ENCODE measurements at places on chromosomes 6 and 20.

DNA sequence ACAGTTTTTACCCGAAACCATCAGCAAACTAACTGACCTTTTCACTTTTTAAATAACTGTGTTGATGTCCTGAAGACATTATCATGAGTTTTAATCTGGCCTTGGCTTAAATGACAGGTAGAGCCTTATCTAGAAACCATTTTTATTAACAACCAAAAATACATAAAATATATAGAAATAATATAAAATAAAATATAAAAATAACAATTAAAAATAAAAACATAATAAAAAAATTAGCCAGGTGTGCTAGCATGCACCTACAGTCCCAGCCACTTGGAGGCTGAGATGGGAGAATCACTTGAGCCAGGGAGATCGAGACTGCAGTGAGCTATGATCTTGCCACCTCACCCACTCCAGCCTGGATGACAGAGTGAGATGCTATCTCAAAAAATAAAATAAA is 21.6 kb downstream of the HMGN3 start:
- DNase-seq: no peak

- no peak for DNase-seq
These were observed 21.4 kb upstream of the MAPRE1 start for GRCh38 chr20:32798046-32798981.

GRCh38 chr20:35823147-35823546 is 51.3 kb downstream of the PHF20 start:
- no peak for DNase-seq

- no peak for DNase-seq
These were observed 97.5 kb upstream of the GGTLC1 start for GRCh38 chr20:24086121-24086520.

DNA sequence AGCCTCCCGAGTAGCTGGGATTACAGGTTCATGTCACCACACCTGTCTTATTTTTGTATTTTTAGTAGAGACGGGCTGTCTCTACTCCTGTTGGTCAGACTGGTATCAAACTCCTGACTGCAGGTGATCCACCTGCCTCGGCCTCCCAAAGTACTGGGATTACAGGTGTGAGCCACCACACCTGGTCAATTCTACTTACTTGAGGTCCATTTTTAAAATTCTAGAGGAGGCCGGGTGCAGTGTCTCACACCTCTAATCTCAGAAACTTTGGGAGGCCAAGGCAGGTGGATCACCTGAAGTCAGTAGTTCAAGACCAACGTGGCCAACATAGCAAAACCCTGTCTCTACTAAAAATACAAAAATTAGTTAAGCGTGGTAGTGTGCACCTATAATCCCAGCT is 7.8 kb downstream of the RIPOR3 start:
- no peak for DNase-seq

- DNase-seq: no peak
These were observed 116.0 kb upstream of the CITED2 start for GRCh38 chr6:139490482-139490881.

DNA sequence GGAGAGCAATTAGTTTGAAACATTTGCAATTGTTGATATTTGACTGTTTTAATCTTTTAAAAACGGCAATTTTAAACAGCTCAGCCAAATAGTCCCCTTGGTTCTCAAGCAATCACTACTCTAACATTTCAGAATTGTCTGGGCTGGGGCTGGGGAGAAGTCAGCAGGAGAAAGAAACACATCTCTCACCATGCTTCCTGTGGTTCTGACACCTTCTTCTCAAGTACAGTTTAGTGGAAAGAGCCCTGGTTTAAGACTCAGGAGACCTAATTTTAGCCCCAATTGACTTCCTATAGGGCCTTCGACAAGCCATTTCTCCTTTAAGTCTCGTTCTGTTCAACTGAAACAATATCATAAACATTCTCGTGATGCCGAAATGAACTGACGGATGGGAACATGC is 168.4 kb upstream of the CDYL start:
- DNase-seq: no peak

DNA sequence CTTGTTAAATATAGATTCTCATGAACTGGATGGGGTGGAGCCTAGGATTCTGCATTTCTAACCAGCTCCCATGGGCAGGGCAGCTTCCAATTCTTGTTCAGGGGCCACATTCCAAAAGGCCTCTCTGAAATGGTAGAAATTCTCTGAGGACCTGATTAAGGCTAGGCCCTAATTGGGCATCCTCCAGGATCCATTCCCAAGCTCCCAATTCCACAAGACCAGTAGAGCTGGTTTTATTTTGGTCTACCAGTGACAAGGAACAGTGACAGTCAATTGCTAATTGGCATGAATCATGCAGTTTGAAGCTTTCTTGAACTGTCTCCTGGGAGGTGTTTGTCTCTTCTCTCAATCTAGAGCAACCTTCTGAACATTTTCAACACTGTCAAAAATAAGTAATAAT is 3.0 kb downstream of the THBD start:
- no peak for DNase-seq

- no peak for DNase-seq
These were observed 235.2 kb downstream of the SOX4 start for GRCh38 chr6:21828704-21829103.

DNA sequence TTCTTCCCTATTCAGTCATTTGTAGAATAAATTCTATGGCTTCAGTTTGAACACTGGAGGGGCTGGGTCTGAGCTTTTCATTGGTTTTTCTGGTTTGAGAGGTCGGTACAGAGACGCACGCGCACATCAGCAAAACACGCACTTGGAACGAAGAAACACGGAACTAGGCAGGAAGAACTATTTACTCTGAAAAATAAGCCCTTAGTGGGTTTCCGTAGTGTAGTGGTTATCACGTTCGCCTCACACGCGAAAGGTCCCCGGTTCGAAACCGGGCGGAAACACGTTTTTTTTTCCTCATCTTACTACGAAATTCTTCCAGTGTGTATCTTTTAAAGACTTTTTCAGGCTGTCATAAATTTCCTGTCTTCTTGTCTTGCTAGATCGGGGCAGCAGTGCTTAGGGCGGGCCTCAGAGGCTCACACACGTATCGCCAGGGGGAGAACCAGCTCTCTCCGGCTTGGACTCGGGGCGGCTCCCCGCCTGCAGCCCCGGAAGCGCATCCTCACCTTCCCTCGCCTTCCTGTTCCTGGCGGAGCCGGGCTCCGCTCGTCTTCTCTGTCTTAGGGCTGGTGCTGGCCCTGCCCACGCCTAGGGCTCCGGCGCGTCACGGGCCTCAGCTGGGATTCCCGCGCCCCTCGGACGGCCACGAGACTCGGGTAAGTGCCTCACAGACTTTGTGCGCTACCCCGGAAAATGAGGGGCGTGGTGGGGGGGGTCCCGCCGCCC is at the start of gene HMGN4:
TSS of gene HMGN4 (plus strand) at position 521 of the 726 bp plus-strand sequence. CDS start 6,841 bp downstream, outside the sequence.
- DNase-seq: peak; percentile 94

DNA sequence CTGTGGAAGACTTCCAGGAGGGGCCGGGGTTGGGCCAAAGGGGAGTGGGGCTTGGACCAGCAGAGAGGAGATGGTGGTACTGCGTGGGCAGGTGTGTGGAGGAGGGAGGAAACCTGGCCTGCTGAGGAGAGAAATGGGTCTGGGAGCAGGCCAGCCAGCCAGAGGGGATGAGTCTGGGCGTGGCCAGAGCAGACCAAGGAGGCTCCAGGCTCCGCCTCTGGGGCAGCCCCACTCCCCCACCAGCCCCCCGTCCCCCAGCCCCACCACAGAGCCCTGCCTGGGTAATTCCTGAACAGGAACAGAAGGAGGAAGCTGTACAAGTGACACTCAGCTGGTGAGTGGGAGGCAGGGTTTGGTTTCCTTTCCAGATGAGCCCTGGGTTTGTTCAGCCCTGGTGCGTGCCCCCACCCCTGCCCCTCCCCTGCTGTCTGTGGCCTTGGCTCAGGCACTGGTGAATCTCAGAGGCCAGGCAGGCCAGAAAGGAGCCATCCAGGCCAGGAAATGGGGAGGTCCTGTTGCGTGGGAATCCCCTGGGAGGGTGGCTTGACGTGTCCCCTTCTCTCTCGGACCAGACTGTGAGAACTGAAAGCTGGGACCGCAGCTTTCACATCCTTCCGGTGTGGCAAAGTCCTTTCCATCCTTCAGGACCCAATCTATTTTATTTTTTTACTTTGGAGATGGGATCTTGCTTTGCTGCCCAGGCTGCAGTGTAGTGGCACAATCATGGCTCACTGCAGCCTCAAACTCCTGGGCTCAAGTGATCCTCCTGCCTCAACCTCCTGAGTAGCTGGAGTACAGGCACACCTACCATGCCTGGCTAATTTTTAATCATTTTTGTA is 9.4 kb upstream of the SRC start:
- peak; percentile 74 for DNase-seq

DNA sequence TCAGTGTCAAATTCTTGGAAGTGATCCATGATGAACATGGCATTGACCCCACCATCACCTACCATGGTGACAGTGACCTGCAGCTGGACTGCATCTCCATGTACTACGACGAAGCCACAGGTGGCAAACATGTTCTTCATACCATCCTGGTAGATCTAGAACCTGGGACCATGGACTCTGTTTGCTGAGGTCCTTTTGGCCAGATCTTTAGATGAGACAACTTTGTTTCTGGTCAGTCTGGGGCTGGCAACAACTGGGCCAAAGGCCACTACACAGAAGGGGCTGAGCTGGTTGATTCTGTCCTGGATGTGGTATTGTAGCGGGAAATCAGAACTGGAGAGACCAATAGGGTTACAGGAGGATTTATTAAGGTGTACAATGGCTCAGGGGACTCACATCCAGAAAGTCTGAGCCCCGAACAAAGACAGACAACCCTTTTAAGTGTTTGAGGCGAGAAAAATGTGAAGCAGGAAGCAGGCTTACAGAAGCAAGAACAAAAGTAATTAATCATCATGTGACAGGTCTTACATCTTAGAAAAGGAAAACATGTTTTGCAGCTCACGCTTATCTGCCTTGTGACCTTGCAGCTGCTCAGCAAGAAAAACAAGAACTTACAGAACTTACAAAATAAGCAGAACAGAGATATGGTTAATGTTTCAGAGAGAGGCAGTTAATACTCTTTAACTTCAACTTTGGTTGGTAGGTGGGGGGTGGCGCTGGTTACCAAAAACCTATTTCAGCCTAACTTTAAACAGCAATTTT is 58.8 kb upstream of the MOCS1 start:
- no peak for DNase-seq

DNA sequence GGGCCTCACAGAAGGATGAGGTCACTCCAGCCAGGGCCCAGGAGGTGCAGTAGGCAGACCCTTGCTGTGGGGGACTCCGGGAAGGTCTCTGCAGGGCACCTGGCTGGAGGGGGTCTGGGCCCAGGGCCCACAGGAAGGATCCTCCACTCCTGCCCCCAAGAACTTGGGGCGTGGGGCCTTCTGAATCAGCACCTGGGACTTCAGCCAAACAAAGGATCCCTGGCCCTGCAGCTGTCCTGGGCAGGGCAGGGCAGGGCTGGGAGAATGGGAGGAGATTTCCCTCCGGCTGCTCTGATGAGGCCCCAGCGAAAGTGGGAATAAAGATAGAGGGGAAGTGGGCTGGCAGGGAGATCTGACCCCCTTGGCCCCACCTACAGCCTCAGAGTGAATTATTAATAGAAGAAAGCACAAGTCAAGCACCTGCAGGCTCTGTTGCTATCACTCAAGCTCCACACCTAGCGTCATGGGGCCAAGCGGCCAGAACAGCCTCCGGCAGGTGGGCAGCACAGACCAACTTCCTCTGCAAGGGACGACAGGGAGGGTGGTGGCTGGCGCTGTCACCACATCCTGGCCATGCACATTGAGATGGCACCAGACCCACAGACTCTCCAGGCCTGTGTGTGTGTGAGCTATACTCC is 61.6 kb upstream of the MRPS10 start:
- DNase-seq: peak; percentile 93

DNA sequence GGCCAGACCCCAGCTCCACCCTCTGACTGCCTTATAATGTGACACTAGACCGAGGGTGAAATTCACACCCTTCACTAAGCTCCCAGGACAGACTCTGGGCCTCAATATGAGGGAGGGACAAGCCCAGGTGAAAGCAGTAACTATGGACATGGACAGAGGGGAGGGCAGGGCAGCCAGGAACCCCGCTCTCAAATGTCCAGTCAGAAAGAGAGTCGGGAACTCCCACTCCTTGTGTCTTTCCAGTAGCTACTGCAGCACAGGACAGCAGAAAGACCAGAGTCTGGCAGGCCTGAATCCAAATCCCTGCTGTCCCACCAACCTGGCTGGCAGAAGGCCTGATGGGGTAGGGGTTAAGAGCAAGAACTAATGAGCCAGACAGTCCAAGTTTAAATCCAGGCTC is 6.4 kb downstream of the C20orf96 start:
- DNase-seq: no peak

DNA sequence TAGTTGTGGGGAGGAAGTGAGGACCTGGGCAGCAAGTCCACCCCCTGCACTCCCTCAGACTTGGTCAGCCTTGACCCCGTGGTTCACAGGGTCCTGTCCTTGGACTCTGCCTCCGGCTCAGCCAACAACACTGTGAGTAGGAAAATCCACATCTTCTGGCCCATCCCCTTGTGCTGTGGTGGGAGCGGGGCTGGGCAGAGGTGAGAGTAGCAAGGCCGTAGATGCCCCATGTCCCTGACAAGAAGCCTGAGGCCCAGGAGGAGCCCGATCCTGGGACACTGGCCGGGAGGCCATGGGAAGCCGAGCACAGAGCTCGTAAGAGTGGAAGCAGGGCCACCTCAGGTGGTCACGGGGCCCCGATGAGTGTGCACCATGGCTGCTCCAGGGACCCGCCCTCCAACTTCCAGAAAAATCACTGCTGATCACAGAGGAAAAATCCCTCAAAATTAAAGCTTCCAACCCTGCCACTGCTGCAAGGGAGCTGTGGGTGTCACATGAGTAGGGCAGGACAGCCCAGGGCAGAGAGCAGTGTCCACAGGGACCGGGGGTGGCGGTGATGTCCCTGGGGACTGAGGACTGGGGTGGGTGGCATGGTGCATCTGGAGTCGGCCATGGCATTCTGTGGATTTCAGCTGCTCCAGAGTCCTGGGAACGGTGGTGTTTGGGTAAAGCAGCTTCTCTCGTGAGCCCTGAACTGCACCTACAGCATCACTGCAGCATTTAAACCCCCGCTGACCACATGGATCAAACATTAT is 189.4 kb downstream of the DLL1 start:
- DNase-seq: peak; percentile 70

- DNase-seq: no peak
These were observed 40.4 kb upstream of the DUSP22 start for GRCh38 chr6:251920-252319.

DNA sequence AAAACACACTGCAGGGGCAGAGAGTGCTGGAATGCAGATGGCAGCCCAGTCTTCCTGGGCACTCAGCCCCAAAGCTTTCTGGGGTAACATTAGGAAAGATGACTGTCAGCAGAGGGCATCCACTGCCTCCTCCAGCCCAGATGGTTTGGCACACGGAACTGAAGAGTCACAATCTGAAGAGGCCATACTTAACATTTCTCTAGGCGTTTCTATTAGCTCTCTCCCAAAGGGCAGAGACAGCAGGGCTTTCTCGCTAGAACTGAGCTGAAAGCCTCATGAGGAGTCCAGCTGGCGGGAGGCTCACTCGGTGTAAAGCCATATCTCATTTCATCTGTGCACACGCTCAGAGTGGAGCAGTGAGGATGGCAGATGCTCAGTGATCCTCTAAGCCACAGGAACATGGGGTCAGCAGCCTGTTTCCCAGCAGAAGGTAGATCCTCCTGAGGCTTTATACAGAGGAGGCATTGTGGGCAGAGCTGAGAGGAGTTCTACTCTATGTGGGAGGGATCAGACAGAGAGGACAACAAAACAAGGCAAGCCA is 28.1 kb downstream of the ALDH8A1 start:
- no peak for DNase-seq
